ENCODE measurements at places on chromosomes 6 and 20. TPM values are rescaled to one million over a fixed set of nuclear protein-coding genes. Genes with fewer than 3 reads are reported as not detected.

OPN5 gene
- total RNA-seq: not detected

POU5F1 gene
- total RNA-seq: not detected

BFSP1 gene
- total RNA-seq: 2.5 TPM

TMEM170B gene
- total RNA-seq: 0.45 TPM

ITPR3 gene
- 42.9 TPM for total RNA-seq

UNC5CL gene
- total RNA-seq: 0.12 TPM

ERVFRD-1 gene
- total RNA-seq: not detected

SLC22A7 gene
- total RNA-seq: not detected

EGFL8 gene
- total RNA-seq: 0.75 TPM

C20orf202 gene
- not detected for total RNA-seq

ADRM1 gene
- 51.1 TPM for total RNA-seq

TREML2 gene
- total RNA-seq: not detected

RTF2 gene
- total RNA-seq: 97.5 TPM

PAK5 gene
- total RNA-seq: not detected

DEFB116 gene
- total RNA-seq: not detected

TRIM15 gene
- not detected for total RNA-seq

EFCAB8 gene
- total RNA-seq: under 0.01 TPM

LY6G6F gene
- total RNA-seq: not detected

KIF13A gene
- 42.8 TPM for total RNA-seq

CCN2 gene
- total RNA-seq: 981 TPM

C20orf96 gene
- total RNA-seq: 1.1 TPM

DEFB114 gene
- not detected for total RNA-seq

DEFB132 gene
- total RNA-seq: not detected

RAB44 gene
- not detected for total RNA-seq

TFAP2B gene
- total RNA-seq: not detected

OR10C1 gene
- not detected for total RNA-seq

Measured in smooth muscle cell of the coronary artery (primary cell).